Osteoblast (primary cell): ENCODE measurements at places on chromosomes 5 and 9.

DNA sequence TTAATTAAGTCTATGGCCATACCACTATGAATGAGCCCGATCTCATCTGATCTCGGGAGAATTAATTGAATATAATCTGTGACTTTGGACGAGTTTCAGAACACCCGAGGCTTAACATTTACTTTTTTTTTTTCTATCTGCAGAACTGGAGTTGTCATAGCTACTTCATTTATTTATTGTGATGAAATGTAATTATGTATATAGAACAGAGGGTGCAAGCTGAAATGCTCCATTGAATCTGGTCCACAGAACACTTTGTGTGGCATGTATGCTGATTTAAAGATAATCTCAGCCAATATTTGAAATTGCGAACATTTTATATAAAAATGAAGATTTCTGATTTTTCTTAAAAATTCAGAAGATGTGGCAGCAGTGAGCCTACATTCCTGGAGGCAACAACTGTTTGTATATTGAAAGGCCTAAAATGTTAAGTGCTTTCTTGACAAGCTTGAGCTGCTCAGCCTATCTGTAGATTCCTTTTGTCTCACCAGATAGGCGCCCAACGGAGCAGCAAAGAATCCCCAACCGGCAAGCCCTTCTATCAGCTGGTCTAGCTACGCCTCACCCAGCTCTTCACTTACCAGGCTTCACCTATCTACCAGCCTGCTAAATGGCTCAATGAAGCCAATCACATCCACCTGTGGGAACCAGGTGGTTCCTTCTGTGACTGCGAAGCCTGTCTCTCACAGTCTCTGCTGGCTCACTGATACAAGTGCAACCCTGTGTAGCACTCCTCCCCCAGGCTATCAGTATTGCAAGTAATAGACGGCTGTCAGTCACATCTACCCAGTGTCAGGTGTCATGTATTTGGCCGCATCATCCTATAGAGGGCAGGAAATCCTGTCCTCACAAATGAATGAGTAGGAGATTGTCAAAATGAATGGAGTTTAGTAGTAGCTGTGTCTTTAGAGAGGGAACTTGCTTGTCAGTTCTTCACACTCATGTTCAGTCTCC lies 170.6 kb upstream of the MRPS30 start:
- no peak for DNase-seq

DNA sequence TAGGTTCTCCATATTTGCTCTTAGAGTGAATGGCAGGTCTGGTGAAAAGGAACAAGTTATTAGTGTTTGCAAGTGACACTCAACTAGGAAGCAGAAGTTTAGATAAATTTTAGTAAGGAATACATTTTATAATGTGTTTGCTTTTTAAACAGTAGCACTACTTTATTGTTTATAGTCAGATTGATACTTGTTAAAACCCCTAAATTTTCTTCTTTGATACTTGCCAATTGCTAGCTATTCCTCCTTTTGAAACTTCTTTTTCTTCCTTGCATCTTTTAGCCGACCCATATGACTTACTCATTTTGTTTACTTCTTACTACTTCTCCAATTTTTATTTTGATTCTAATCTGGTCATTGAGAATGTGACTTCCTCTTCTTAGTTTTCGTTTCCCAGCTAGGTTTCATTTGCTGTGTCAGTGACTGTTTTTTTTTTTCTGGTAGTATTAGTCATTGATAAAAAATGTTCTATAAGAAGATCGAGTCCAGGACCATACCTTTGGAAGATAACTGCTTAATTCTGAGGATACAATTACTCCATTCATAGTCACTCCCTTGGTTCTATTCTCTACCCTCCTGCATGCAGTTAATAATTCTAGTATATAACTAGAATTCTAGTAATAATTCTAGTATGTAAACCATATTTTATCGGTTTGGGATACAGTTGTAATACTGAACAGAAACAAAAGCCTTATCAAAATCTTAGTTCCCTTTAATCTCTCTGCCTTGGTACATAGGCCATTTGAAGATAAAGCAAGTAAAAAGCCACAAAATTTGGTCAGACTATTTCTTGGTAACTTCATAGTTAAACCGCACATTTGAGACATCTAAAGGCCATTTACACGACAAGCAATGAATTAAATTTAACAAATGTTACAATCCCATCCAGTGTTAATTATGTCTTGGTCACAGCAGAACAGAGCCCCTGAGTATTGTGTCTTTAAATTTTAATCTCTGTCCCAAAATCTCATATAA lies 2.8 kb upstream of the RICTOR start:
- DNase-seq, result peak; percentile 71

DNA sequence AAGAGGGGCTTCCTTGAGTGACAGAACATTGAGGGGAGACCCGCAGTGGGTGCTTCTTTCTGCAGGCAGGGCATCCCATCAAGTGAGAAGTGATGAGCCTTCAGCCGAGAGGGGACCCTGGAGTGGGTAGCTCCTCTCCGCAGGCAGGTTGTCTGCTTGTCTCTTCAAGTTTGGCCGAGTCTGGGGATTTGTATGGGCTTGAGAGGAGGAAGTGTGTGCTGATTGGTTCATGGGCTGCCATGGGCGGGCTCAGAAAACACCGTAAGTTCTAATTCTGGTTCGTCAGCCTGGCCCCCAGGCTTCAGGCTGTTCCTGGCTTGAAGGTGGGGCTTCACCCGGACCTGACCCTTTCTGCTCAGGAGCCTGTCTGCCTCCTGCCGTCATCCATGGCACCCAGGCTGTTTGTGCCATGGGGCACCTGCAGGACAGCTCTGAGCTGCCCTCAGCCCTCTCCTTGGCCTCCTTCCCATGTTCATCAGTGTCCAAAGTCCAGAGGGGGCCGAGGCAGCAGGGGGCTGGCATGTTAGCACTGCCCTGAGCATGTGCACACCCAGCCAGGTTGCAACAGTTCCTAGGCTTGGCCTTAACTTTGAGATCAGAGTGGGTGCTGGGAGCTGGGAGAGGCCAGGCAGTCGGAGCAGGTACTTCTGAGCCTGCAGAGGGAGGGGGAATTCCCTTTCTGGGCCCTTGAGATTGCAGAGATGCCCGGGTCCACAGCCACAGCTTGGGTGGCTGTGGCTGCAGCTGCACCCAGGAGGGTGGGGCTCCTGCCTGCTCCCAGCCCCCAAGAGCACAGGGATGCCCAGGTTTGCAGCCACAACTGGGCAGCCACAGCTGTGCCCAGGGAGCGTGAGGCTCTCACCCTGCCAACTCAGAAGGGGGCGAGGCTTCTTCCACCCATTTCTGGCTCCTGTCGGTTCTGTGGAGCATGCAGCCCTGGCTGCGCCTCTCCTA lies 13.5 kb upstream of the DHFR start:
- DNase-seq, result no peak

- DNase-seq, result no peak
Observed at GRCh38 chr5:34525761-34526160, 130.4 kb upstream of the RAI14 start.

- no peak for DNase-seq
Observed at GRCh38 chr5:10975945-10976344, 214.9 kb upstream of the DAP start.

GRCh38 chr5:135230251-135230925 lies 168.6 kb downstream of the MACROH2A1 start:
- peak; percentile 91 for DNase-seq

- DNase-seq, result peak; percentile 65
Observed at GRCh38 chr5:143008809-143009521, 238.8 kb downstream of the ARHGAP26 start.

DNA sequence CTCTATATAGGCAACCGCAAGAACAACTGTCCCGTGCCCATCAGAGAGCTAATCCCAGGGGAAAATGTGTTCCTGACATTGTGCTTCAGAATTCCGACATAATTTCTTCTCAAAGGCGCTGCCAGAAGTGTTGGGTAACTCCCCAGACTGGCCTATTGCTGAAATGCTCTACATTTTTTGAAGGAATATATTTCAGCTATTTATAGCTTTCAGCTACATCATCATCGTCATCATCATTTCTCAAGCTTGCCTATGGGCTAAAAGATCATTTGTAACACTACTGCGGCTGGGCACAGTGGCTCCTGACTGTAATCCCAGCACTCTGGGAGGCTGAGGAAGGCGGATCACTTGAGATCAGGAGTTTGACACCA lies 49.7 kb downstream of the MYO10 start:
- DNase-seq, result peak; percentile 88

DNA sequence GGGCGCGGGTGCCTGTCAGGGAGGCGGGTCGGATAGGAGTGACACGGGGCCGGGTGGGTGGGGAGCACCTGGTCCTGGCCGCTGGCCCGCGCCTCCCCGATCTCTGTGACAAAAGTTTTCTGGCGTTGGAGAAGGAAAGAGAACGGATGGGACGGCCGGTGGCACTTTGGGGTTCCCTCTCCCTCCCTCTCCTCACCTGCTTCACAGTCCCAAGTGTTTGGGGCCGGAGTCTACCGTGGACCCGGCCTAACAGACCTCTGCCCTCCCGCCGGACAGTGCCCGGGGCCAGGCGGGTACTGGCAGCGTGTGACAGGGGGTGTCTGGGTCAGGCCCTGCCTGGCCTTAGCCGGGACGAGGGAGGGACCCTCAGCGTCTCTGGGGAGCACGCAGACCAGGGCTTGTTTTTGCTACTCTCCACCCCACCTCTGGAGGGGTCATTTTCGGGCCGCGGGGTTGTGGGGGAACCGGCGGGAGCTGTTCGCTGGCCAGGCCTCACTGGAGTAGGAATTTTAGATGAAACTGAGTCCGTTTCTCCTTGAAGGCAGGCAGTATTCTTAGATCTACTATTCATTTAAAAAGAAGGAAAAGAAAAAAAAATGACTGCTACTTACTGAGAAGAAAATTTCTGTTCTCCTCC lies 1.7 kb downstream of the PRDM6 start:
- peak; percentile 80 for DNase-seq

GRCh38 chr5:149667084-149667828 lies 62.9 kb upstream of the PPARGC1B start:
- DNase-seq, result peak; percentile 87

DNA sequence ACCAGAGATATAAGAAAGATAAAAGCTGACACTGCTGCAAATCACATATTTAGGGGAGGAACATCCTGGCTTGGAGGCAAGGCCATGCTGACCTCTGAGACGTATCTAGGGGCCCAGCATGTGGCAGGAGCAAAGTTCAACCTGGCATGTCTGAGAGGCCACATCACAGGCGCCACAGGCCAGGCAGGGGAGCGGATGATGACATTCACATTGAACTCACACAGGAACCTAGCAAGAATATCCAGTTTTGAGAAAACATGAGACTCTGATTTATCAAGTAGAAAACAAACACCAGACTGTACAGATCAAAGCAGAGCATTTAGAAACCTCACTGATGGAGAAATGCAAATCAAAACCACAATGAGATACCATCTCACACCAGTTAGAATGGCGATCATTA lies 64.2 kb upstream of the STK32A start:
- no peak for DNase-seq

- DNase-seq, result no peak
Observed at GRCh38 chr9:8337834-8338766, 538.5 kb upstream of the DMAC1 start.

- no peak for DNase-seq
Observed at GRCh38 chr5:54272746-54273145, 37.6 kb downstream of the ARL15 start.

DNA sequence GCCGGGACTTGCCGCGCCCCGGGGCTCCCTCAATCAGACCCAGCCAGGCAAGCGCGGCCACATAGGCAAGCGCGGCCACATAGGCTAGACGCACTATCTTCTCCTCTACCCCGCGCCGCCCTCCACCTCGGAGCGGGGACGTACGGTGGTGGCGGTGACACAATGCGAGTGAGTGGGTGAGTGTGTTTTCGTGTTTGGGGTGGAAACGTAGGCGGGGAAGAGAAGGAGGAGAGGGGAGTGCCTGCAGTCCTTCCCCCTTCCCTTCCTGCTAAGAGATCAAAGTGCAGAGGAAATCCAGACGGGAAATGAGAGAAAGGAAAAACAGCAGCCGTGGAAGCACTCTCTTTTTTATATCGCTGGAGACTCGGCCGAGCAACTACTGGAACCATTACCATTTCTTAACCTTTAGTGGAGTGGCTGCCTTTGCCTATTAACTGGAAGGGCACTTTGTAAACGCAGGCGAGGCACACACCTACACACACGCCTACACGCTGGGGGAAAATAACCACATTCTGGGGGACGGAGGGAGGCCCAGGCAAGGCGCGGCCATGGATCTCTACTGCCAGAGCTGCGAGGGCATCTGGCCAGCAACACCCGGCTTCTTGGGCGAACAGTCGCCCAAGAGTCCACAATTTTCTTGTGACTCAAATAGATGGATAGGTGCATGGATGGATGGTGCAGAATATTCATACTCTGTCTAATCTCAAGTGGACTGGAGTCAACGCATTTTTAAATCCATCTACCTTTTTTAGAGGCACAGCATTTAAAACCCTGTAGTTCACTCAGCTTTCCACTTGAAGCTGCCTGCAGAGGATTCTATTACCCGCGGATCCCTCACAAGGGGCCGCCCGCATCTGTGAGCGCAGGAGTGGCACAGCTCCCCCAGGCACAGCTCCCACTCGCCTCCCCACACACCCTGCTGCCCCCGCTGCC lies 2.1 kb downstream of the EDIL3 start:
- peak; percentile 69 for DNase-seq
